Inflammatory macrophage treated with lipopolysaccharide for 1 hour (primary cell): ENCODE measurements at places on chromosomes 7 and 10.

DNA sequence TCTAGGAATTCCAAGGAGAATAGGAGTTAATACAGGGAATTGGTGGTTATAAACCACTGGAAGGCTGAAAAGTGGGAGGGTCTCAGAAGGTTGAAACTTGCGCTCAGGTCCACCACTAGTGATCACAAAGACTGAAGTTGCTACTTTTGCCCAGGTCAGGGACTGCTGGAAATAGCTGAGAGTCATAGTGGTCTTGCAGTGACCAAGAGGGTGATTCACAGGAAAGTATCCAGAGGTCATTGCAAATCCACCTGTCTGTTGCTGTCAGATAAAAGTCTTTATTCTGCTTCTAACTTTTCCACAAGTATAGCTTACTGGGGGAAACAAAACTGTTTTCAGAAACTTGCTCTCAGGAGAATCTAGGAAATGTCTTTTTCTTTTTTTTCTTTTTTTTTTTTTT, 211.5 kb upstream of the PRSS1 start:
- no peak for DNase-seq

GRCh38 chr7:121621937-121622336, 225.8 kb upstream of the FAM3C start:
- no peak for DNase-seq

DNA sequence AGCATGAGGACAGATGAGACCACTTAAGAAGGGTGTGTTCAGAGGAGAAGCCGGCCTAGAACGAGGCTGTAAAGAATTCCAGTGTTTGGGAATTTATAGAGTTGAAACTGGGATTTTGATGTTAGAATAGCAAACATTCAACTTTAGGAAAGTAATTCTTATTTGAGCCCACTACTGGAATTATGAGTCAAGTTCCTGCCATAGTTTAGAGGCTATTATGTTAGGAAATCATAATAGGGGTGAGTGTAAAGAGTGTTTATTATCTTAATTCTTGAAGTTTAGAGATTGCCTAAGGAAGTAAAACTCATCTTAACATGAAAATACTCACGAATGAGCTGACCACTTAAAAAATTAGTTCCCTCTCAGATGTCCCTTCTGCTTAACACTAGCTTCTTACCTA, 2.1 kb downstream of the CBLL1 start:
- DNase-seq: no peak

DNA sequence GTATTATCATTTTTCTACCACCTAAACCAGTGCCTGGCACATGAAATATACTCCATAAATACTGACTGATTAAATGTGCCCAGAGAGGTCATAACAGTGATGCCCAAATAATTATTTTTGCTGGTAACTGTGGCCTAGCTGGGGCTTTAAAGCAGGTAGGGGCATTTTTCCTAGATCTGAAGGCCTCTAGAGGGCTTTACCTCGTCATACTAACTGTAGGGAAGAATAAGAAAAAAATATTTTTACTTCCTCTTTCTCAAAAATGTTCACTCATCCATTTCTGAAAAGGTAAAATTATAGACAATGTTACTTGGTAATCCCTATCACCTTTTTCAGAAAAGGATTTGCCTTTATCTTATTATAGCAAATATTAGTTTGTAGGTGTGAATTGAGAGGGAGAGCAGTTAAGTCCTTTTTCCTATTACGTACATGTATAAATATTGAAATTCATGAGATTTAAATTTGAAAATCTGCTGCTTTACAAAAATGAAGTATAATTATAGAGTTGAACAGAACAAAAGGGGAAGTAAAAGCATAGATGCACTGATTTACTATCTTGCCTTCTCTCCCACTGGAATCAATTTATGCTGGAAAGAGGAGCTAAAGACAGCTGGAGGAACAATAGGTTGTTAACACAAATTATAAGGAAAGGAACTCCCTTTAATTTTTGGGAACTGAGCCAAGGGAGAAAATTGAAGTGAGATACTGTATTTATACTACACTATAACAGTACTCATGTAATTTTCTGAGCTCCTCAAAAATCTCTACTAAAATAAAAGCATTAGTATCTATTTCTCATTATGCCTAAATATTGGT, 71.5 kb upstream of the NOBOX start:
- DNase-seq: no peak

DNA sequence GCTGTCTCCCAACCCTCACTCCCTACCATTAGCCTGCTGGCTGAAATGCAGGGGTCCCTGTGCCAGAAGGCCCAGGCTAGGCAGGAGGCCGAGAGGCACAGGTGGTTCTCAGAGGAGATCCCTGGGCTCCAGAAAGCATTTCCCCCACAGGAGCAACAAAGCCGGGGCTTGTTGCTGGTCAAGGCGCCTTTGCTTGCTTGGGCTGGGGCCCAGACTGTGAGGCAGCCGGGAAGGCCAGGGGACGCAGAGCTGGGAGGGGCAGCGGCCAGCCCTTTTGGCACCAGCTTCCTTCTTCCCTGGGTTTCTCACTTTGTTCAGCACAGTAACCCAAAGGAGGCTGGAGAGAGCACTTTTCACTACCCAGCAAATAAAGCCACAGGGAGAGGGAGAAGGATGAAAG, 48.6 kb downstream of the FBXW4 start:
- no peak for DNase-seq
